ENCODE measurements at places on chromosomes 6 and 20. TPM values are rescaled to one million over a fixed set of nuclear protein-coding genes. Genes with fewer than 3 reads are reported as not detected.

HTR1E gene
- not detected for total RNA-seq

LAMP5 gene
- 0.66 TPM for total RNA-seq

GRCh38 chr6:138285800-138286199 is 67.5 kb upstream of the PBOV1 start:
- no peak for DNase-seq

GRCh38 chr6:34103321-34103720 is 42.6 kb downstream of the GRM4 start:
- no peak for DNase-seq

DNA sequence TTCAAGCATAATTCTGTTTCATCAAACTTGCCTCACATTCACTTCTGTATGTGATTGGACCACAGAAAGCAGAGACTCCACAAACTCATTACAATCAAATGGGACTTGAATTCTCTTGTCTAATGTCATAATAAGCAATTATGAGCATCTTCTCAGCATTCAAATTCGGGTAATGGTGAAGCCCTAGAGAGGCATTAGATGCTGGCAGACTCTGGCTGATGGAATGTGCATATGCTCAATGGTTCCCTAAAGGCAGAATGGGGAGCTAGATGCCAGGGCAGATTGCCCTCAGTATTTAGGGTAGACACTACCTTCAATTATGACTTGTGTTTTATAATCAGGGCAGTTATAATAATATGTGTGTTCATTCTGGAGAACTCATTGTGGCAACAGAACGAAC is 127.9 kb downstream of the HDGFL1 start:
- DNase-seq, result no peak
